ENCODE measurements at places on chromosomes 11 and 22.

GRCh38 chr11:62816557-62816956, 11.3 kb upstream of the NXF1 start:
- DNase-seq, result no peak

GRCh38 chr22:43449205-43449830, 37.5 kb downstream of the MPPED1 start:
- DNase-seq, result no peak

- no peak for DNase-seq
Observed at GRCh38 chr11:16843294-16843693, 104.8 kb downstream of the C11orf58 start.

GRCh38 chr11:46537121-46537520, 56.7 kb downstream of the AMBRA1 start:
- no peak for DNase-seq

DNA sequence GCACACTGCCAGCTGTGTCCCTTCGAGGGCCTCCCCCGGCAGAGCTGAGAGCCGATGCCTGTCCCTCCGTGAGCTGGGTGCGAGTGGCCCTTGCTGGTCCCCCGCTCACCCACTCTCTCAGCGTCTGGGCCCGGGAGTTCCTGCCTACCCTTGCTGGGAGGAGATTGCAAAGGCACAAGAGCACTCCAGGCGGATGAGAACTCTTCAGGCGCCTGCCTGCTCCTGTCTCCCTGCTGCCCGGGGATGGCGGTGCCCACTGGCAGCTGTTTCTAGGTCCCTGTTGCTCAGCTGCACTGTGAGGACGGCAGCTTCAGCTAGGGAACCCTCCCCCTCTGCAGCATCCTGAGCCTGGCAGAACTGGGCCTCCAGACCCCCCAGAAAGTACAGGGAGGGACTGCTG, 61.1 kb downstream of the FLRT1 start:
- DNase-seq, result no peak

DNA sequence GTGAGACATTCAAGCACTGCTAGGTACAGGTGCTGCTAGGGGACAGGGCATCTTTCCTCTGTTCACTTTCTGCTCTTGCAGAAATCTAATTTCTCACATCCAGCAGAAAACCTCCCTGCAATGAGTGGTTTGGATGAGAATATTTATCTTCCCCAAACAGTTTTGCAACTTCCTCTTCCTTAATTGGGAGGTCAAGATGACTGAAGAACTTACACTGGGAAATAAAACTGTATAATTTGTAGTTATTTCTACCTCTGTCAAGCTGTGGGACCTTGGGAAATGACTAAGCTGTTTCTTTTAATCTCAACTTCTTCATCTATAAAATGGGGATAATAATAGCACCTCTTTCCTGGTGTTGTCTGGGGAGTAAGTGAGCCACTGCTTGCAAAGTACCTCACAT, 69.8 kb downstream of the PRR5L start:
- no peak for DNase-seq

DNA sequence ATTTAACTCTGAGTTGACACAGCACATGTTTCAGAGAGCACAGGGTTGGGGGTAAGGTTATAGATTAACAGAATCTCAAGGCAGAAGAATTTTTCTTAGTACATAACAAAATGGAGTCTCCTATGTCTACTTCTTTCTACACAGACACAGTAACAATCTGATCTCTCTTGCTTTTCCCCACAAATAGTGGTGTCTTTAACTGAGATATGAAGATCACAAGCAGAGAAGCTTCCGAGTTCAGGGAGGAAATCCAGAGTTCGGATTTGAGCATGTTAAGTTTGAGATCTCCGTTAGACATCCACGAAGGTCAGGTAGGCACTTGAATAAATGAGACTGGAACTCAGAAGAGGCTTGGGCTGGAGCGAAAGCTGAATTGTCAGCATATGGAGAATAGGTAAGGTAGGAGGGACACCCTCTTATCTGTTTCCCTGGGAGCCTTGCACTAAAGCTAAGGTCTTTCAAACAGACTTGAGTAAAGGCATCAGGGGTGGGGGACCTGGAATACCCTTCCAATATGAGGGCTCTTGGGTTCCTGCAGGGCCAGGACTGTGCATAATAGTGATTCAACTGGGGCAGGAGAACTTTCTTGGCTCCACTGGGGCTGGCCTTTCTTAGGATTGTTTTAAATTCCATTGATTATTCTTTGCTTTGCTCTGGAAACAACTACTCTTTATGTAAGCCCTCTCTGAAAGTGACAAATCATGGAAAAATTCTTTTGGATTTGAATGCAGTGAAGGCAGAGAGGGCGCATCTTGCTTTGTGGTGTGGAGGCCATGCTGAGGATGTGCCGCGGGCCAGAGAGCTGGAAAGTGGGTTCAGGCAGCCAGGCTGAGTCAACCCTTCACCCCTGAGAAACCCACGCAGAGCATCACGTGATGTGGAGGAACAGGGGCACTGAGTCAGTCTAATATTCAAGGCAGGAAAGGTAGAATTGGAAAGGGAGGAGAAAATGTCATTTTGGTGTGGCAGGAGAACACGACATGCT, 62.7 kb upstream of the AMPD3 start:
- DNase-seq, result peak; percentile 69

DNA sequence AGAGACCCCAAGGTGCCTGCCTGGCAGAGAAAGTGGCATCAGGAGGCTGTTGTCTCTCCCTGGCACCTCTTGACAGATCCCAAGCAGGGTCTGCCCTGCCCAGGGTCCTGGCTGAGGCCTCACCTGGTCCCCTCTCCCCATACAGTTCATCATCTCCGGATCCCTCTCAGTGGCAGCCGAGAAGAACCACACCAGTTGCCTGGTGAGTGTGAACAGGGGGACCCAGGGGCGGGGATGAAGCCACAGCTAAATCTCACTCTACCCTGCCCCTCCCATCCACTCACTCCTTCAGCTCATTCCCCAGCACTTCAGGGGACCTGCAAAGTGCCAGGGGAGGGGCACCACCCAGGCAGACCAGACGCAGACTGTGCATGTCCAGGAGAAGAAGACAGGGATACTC, 14.0 kb upstream of the MS4A10 start:
- DNase-seq, result no peak

Data from fibroblast of skin of right biceps (primary cell).